Activated CD4-positive, alpha-beta memory T cell treated with anti-CD3 and anti-CD28 coated beads for 36 hours (primary cell): ENCODE measurements at places on chromosomes 6 and 20.

- no peak for DNase-seq
Observed at GRCh38 chr20:8476021-8476420, 344.0 kb downstream of the PLCB1 start.

- peak; percentile 70 for DNase-seq
Observed at GRCh38 chr6:157944983-157945931, 36.4 kb upstream of the SYNJ2 start.

DNA sequence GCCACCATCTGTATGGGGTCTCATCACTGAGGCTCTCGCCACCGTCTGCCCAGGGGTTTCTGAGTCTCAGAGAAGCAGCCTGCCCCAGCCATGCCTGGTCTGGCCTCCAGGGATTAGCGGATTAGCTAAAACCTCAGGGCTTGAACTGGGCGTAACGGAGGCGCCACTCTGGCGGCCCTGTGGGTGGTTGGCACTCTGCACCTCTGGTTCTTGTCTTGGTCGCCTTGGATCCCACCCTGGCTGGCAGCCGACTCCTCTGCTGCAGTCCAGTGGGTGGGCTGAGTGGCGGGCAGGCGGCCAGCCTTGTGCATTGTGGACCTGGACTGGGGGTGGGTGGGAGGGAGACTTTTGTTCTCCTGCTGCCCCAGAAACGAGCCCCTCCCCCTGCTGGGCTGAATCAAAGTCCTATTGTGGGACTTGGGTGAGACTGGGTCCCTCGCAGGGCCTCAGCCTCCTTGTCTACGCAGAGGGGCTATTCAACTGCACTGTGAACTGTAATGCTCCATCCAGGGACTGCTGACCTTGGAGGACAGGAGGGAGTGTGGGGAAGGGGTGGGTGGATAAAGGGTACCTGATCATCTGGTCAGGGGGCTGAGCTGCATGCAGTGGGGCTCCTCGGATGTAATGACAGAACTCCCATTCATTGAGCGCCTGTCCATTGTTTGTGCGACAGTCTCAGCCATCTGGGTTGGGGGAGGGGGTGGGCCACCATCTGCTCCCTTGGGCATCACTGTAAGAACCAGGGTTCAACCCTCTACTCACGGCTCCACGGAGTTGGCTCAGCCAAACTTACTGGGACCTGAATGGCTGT, 23.9 kb downstream of the SUN5 start:
- no peak for DNase-seq

GRCh38 chr6:38039502-38039901, 220.0 kb downstream of the ZFAND3 start:
- DNase-seq: no peak

GRCh38 chr6:101936516-101936915, 543.0 kb downstream of the GRIK2 start:
- DNase-seq: no peak

GRCh38 chr20:52972965-52973819, 1.0 kb downstream of the TSHZ2 start:
- peak; percentile 52 for DNase-seq

- no peak for DNase-seq
Observed at GRCh38 chr6:26335631-26336323, 29.2 kb upstream of the BTN3A2 start.
